ENCODE measurements at places on chromosomes 5 and 9.
A peak's percentile ranks its signal among the peaks of the same experiment; 100 is the strongest.

DNA sequence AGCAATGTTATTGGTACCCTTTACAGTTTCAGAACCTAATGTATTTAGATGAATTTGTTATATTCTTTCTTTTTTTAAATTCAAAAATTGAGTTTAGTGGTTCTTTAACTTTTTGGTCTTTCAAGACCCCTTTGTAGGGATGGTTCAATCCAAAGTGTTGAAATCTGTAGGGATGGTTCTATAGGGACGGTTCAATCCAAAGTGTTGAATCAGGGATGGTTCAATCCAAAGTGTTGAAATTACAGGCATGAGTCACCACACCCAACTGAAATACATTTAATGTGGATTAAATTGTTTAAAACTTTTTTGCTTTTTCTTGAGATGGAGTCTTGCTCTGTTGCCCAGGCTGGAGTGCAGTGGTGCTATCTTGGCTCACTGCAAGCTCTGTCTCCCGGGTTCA lies 30.6 kb downstream of the SNX2 start:
- DNase-seq, result no peak

DNA sequence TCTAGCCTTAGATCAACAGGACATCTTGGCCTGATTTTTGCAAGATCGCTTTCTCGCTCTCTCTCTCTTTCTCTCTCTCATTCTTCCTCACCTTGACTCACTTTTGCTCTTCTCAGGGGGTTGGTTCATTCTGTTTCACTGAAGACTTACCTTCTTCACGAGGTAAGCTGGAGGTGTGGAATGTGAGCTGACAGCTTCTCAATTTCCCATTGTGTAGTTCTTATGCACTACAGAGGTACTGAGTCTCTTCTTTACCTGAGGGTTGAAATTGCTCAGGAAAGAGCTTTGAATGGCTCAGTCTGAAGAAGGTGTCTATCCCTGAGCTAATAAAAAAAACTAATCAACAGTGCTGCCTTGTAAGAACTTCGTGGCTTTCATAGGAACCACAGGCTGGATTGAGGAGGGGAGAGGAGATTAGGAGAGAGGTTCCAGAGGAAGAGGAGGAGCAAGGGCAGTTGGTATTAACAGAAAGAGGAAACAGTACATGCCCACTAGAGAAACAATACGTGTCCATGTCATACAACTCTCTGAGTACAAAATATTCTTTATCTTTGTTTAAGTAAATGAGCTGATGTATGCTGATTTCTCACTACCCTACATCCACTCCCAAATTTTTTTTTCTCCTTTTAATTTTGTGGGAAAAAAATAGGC lies 192.2 kb downstream of the TMEM167A start:
- no peak for DNase-seq

- DNase-seq, result no peak
Measured at GRCh38 chr5:120683580-120683979, 219.5 kb downstream of the PRR16 start.

- peak; percentile 23 for DNase-seq
Measured at GRCh38 chr5:56585999-56586691, 229.2 kb upstream of the MAP3K1 start.

DNA sequence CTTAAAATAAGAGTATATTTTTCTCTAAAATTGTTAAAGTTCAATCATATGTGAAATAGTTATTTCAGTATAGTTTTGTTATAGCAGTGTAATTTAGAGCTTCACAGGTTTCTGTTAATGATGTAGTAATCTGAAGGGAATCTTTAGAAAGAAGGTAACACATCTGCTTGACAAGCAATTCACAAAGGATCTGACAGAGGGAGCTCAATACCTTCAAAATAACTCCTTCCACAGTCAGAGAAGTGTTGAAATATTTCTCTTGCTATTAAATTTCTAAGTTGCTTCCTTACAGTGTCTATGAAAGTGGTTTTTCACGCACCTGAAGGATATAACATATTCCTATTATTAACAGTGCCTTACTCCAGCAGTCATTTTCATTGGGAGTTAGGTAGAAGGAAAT lies 44.9 kb downstream of the SLC25A51 start:
- no peak for DNase-seq

DNA sequence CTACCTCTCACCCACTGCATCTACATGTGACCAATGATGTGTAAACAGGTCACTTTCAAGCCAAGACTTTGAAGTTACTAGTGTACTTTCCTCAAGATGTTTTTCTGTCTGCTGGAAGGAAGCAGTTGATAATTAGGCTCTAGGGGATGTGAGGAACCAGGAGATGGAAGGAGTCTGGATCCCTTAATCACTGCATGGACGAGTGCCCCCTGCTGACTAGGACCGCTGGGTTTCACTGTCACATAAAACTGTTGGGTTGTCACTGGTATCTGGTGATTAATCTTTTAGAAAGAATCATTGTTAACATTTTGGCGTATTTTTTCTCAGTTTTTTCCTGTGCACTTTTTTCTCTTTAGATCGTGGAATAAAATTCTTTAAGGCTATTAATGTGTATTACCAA lies 79.5 kb downstream of the SREK1 start:
- DNase-seq, result no peak

GRCh38 chr9:78014776-78015175 lies 16.8 kb downstream of the GNAQ start:
- no peak for DNase-seq

DNA sequence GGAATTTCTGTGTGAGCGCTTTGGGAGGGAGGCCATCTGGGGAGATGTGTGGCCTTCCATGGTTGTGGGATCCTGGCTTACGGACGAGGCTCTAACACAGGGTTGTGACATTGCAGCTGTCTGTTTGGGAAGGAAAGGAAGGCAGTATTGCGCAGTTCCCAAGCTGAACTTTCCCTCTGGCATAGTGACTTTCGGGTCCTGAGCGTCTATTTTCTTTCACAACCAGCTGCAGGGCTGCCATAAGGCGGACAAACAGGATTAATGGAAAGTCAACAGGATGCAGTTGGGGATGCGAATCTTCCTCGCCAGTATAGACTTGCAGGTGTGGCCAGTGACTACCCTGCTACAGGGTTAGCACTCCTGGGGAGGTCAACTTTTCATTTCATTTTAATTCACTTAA lies 25.9 kb downstream of the CCT5 start:
- DNase-seq, result no peak

DNA sequence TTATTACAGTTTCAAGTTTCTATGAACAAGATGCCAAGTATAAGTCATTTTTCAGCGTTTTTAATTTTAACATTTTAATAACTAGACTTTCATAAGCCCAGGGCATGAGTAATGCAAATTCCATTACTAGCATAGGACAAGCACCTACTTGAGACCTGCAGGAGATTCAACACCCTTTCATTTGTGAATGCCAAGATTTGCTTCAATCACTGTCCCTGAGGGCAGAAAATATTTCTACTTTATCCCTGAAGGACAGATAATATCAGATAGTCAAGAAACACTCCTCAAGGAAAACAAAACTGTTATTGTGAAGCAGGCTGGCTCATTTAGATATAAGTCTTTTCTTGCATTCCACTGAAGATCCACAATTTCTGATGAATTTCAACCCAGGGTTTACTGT lies 27.7 kb upstream of the ZNF622 start:
- no peak for DNase-seq

DNA sequence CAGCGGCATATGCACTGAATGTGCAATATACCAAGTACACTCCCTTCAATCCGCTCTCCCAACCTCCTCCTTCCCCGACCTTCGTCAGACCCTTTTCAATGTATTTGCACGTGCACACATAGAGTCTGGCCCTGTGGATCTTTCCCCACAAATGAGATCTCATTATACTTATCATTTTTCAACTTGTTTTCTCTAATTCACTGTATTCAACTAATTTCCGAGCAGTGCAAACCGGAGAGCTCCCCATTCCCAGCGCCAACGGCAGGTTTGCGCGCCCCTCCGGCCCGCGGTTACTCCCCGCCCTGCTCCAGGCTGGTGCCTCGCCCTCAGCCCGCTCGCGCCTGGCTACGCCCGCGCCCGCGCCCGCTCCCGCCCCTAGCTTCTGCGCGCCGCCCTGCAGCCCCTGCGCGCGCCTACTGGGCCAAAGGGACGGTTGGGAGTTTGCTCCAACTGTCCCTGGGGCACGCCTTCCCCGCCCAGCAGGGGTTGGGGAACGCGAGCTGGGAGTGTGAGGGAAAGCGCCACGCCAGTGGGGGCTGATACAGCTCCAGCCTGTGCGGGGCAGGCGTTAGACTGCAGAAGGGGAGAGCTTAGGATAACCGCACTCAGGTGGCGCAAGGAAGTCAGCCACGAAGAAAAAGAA lies 3.3 kb upstream of the CDC20B start:
- peak; percentile 62 for DNase-seq

DNA sequence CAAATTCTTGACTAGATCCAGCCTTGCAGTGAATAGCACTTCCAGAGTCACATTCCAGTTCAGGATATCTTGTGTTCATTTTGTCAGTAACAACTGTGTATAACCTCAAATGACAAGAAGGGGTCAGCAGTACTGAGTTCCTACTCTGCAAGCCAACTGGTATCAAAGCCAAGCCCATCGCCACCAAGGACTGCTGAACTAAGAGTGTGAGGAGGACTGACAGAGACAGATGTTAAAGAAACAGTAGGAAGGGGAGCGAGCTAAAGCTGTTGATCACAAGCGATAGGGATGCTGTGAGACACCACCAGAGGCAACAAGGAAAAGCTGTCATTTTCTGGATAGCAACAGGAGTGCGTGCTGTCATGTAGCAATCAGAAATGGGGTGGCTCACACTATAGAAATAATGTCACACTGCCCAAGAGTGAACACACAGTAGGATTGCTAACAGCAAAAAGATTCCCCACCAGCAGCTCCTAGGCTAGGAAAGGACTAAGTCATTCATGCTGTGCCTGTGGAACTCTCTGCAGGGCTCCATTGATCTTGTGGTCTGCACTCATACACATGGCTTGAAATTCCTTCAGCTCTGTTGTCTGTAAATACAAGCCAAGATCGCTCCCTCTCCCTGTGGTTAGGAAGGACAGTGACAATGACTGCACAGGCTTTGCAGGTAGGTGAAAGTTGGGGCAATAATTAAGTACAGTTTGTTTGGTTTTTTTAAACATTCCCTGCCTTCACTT lies 658.6 kb downstream of the NR2F1-AS1 start:
- no peak for DNase-seq
